ENCODE measurements at places on chromosomes 12 and 14. TPM values are rescaled to one million over a fixed set of nuclear protein-coding genes. Genes with fewer than 3 reads are reported as not detected.

FAM222A gene
- 1.1 TPM for total RNA-seq

GALNT6 gene
- total RNA-seq: 19.0 TPM

PMCH gene
- total RNA-seq: not detected

SRRM4 gene
- total RNA-seq: not detected

PPP1R1A gene
- not detected for total RNA-seq

DNA sequence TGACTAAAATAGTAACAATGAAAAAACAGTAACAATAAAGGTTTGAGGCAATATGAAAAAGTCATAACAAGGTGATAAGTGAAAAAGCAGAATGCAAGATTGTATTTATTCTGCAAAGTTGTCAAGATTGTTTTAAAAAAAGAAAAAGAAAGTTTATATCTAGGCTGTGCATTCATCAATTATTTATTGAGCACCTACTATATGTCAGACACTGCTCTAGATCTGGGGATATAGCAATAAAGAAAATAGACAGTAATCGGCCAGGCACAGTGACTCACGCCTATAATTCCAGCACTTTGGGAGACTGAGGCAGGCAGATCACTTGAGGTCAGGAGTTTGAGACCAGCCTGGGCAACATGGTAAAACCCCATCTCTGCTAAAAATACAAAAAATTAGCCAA, 3.8 kb downstream of the PLA2G1B start:
- no peak for DNase-seq

DNA sequence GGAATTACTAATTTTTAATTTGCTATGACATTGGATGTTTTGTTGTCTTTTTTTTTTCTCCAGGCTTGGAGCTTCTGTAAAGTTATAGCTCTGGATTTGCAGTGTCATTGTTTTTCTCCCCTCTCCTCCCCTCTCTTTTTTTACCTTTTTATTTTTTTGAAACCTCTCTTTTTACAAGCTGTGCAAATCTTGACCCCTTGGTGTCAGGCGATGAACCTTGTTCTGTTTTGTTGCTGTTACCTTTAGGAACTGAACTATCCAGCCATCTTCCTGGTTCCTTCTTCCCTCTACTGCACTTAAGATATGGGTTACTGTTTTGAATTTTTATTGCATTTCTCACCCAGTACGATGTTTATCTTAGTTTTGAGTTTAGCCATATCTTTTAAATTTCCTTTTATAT, 13.7 kb downstream of the KTN1 start:
- DNase-seq: no peak

- DNase-seq: no peak
Measured at GRCh38 chr12:106040521-106040920, 98.2 kb downstream of the NUAK1 start.

DNA sequence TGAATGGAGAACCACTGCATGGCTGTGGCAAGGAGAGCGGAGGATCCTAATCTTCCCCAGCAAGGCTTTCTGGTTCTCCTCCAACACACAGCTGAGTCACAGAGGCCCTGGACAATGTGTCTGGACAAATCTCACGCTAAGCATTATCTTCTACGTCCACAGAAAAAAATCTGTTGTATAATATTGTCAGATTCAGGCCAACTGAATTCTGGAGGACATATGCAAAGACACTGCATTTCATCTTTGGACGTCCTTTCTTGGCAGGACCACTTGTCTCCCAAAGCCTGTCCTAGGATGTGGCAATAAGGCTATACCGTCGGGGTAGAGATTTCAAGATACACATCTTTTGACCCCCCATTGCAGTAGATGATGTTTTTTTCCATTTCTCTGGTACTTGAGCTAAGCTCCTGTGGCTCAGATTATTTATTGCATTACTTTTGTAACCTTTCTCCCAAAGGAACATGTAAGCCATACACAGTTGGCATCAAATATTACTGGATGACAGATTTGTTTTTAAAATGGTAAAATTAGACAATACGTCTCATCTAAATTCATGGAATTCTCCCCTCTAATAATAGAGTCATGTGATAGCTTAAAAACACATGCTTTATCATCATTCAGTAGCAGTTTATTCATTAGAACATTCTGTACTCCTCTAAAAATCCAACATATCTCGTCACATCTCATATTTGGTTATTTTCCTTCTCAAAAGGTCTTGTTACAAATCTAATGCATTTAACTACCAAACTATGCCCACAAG, 19.4 kb downstream of the LMO3 start:
- no peak for DNase-seq

DNA sequence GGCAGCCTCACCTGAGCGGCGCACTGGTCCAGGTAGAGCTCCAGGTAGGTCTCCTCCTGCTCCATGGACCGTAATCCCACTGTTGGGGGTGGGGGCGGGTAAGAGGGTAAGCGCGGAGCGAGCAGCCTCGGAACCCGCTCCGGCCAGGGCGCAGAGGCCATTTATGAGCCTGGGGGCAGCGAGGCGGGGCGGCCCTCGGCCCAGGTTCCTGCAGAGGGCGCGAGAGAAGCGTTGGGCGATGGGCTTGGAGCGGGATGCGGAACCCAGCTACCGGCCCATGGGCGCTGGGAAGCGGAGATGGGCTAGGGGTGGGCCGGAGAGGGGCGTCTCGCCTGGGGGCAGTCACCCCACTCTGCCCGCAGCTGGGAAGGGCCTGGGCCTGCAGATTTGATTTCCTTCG, at the start of gene TBPL2:
Gene TBPL2 (minus strand): TSS at position 232 of the 400 bp plus-strand sequence. CDS start 167 bp downstream, at position 65.
- no peak for DNase-seq

DNA sequence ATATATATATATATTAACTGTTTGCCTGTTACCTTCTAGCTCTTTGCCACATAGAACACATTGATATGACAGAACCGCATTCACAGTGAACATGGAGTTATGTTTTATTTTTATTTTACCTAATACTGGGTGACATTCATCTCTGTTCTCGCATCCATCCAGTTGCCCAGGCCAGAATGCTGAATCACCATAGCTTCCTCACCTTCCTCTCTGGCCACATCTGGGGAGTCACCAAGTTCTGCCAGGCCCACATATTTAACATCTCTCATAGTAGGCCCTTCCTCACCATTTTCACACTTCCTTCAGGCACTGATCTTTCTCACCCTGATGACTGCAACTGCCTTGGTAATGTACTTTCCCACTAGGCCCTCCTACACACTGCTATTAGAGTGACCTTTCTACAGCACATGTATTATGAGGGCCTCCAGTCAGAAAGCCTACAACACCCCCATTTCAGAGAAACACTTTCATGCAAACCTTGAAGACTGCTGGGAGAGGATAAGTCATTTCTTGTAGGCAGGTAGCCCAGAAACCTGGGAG, 106.8 kb downstream of the LGR5 start:
- DNase-seq: no peak

- no peak for DNase-seq
Measured at GRCh38 chr14:42420071-42420470, 813.4 kb downstream of the LRFN5 start.

GRCh38 chr14:74592476-74593201, 19.4 kb downstream of the LTBP2 start:
- no peak for DNase-seq

DNA sequence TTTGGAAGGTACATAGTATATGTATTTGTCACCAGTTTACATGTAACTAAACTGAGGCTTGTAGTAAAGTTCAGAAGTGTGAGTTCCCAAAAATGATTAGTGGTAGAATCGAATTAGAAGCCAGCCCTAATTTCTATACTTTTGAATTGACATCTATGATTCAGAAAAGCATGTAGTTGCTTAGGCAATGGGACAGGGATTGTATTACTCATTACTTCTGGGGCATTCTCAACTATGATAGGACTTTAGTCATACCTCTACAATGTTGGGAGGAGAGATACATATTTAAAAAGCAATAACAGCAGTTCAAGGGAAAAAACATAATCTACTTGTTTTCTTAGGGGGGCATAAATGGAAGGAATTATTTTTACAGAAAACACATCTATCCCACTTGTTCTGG, 277.9 kb upstream of the E2F7 start:
- no peak for DNase-seq

- no peak for DNase-seq
Measured at GRCh38 chr12:108048686-108049085, 80.4 kb upstream of the WSCD2 start.

DNA sequence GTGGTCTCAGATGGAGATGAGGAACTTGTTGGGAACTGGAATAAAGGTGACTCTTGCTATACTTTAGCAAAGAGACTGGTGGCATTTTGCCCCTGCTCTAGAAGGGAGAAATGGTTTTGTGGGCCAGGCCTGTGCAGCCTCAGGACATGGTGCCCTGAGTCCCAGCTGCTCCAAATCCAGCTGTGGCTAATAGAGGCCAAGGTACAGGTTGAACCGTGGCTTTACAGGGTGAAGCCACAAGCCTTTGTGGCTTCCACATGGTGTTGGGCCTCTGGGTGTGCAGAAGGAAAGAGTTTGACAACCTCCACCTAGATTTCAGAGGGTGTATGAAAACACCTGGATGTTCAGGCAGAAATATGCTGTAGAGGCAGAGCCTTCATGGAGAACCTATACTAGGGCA, 586.0 kb downstream of the FLRT2 start:
- DNase-seq: no peak

DNA sequence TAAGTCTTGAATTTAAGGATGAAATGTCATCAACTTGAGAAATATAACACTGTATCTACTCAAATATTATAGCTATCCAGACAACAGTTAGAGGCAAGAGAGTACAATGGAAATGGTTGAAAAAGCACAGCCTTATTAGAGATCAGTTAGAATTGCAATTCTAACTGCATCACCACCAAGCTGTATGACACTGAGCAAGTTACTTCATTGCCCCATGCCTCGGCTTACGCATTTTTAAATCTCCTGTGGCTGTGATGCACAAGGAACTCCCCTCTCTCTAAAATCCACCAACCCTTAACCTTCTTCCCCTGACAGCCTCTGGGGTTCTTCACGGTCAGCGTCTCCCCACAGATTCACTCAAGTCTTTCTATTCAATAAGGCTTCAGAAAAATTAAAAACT, 75.1 kb downstream of the MED13L start:
- DNase-seq: no peak

- DNase-seq: no peak
Measured at GRCh38 chr12:31867292-31867691, 91.9 kb upstream of the RESF1 start.

Measured in activated naive CD8-positive, alpha-beta T cell treated with anti-CD3 and anti-CD28 coated beads for 36 hours (primary cell).